ENCODE measurements at places on chromosomes 13 and 19. TPM values are rescaled to one million over a fixed set of nuclear protein-coding genes. Genes with fewer than 3 reads are reported as not detected.

GRCh38 chr19:55603581-55604292 is 1.7 kb upstream of the ZNF865 start:
- DNase-seq, result no peak

DNA sequence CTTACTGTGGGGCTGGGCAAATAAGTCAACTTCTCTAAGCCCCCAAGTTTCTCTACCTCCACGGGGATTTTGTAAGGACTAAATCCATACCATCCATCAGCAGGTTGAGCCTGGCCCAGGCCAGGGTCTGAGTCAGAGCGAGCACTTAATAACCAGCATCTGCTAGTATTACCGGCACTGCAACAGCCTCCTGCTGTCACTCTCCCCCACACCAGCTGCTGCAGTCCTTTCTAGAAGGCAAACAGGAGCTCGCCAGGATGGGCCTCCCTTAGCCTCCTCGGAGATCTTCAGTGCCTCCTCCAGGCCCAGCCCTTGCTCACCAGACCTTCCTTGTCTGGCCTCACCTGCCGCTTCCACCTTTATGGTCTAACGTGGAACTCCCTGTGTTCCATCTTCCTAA is 3.2 kb downstream of the NAPA start:
- DNase-seq, result no peak

GRCh38 chr13:26497968-26498511 is 59.4 kb upstream of the WASF3 start:
- no peak for DNase-seq

DNA sequence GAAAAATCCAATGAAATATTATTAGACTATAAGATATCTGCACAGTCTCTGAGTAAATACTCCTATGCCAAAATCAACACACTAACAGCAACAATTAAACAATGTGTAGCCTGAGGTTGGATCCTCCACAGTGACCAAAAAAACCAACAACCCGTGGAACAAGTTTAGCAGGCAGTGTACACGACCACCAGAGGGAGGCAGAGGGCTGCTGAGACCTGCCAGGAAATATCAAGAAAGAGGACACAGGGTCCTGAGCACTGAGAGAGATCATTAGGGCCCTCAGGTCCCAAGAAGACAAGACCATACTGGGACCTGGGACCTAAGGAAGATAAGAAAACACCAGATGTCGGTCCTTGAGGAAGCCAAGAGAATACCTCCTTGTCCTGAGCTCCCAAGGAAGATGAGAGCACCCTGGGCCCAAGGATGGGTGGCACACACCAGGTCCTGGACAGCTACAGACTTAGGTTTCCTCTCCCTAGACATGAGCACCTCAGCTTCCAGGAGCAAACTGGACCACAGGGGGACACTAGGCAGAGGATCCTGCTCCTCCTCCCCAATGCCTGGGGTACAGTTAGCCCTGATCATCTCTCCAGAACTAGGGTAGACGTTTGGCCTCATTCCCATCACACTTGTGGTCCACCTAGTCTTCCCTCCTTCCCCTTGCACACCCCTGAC is 822 bp upstream of the ZNF274 start:
- DNase-seq, result peak; percentile 27

DNA sequence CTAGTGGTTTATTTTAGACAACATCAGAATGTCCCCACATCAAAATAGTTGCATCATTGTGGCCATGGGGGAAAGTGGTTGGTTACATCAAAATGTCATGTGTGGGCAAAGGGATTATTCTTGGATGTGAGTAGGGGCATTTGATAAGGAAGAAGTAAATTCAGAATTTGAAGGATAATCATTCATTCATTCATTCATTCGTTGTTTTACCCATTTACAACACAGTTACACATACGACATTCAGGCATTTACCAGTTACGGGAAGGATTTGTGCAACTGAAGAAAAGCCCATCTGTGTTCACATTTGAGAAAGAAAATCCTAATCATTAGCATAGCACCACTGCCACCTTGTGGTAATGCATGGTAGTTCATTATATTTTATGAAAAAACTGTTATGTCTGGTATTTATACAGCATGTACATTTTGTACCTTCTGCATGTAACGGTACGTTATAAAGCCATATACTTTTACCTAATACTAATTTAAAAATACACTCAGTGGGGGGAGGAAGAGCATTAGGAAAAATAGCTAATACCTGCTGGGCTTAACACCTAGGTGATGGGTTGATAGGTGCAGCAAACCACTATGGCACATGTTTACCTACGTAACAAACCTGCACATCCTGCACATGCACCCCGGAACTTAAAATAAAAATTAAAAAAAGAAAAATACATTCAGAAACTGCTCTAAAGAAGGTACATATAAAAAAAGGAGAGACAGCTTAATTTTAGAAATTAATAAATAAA is 62.1 kb downstream of the DGKH start:
- no peak for DNase-seq

GRCh38 chr19:38706792-38707511 is 37.3 kb downstream of the CAPN12 start:
- no peak for DNase-seq

GRCh38 chr19:36775768-36776167 is 3.2 kb upstream of the ZNF850 start:
- peak; percentile 81 for DNase-seq

DNA sequence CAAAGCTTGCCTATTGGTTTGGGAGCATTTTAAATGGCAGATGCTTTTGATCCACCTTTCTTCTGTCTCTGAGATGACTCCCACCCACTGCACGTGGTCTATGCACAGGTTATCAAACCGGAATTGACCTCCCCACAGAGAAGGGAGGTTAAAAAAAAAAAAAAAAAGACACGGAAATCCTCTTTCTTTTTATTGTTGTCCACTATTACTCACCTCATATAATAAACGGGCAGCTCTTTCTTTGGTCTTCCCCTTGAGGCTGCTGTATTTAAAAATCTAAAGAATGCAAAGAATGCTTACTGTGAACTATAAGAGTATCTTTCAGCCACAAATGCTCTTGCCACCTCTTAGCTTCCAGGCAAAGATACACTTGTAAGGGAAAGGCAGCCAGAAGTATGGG is 329.7 kb downstream of the NDFIP2 start:
- DNase-seq, result no peak

GRCh38 chr13:62092949-62093348 is 677.3 kb upstream of the PCDH20 start:
- no peak for DNase-seq

GRCh38 chr19:17504030-17504429 is 7.4 kb upstream of the PGLS start:
- DNase-seq, result no peak

DNA sequence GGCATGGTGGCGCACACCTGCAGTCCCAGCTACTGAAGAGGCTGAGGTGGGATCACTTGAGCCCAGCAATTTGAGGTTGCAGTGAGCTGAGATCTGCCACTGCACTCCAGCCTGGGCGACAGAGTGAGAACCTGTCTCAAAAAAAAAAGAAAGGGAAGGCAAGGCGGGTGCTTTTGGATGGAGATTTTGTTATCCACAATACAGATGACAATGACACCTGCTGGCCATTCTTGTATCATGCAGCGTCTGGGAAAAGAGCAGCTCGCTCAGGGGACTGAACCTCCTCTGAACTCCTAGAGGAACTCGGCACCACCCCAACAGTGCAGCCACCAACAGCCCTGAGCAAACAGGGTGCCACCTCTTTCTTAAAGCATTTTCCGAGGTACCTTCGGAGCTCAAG is 22.8 kb downstream of the HAUS8 start:
- no peak for DNase-seq

The FCAR gene
- total RNA-seq, result 14.4 TPM

The RASGRP4 gene
- total RNA-seq, result 8.1 TPM

The MIR17HG gene
- 4.3 TPM for total RNA-seq

The PRR19 gene
- not detected for total RNA-seq

The DACH1 gene
- 7.3 TPM for total RNA-seq

Measured in upper lobe of left lung (tissue), 6 donors.